ENCODE measurements at places on chromosomes 7 and 10. TPM values are rescaled to one million over a fixed set of nuclear protein-coding genes. Genes with fewer than 3 reads are reported as not detected.

DNA sequence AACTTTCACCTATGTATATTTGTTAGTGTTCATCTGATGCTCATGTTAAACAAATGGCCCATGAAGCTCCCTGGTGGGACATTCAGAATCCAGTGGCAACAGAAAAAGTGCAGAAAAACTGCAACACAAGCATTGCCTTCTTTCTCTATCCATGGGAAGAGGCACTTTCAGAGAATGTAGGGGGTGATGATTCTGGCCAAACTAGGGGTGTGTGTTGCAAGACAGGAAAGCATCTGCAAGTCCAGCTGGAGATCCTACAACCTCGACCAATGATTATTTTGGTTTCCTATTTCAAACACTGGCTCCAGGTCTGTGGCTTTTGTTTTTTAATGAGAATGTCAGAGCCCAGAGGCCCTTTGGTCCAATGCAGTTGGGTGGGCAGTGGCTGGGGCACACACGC, 198.7 kb downstream of the CXCL12 start:
- no peak for DNase-seq

GRCh38 chr7:25922296-25922695, 229.7 kb upstream of the NFE2L3 start:
- no peak for DNase-seq

- no peak for DNase-seq
Measured at GRCh38 chr10:112182784-112183328, 709 bp downstream of the GPAM start.

GRCh38 chr7:73612598-73613269, 11.6 kb downstream of the MLXIPL start:
- peak; percentile 68 for DNase-seq

- DNase-seq: no peak
Measured at GRCh38 chr10:29007370-29007747, 281.5 kb upstream of the LYZL1 start.

- DNase-seq: no peak
Measured at GRCh38 chr7:31083210-31083786, 31.2 kb downstream of the ADCYAP1R1 start.

DNA sequence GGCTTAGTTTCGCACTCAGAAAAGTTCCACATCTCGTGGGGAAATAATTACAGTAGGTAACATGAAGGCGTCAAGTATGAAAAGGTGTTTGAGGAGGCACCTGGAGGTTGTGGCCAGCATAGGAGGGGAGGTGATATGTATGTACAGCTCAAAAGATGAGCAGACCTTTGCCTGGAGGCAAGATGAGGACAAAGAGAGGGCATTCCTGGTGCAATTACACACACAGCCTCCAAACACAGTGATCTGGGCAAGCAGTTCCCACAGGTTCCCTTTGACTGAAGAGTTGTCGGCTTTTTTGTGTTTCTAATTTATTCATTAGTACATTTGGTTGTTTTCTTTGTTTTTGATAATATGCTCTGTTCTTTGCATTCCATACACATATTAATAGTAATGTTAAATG, 46.9 kb downstream of the CDK14 start:
- no peak for DNase-seq

- DNase-seq: no peak
Measured at GRCh38 chr7:88132725-88133124, 87.1 kb downstream of the SRI start.

DNA sequence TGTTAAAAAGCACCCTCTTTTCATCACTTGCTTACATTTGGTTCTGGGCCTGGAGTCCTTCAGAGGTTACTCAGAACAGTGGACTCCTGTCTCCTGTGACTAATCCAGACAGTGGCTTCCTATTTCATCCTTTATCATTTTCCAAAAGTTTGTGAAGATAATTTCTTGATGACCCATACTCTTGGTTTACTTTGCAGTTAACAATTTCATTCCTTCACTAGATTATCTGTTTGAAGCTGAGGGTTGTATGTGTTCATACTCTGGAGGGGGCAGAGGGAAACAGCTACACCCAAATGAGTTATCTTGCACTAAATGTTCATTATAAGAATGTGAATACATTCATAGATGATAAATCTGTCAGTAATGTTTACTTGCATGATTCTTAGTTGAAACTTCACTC, 124.7 kb downstream of the ZNF248 start:
- DNase-seq: no peak

GRCh38 chr10:114575417-114576131, 82.5 kb downstream of the ABLIM1 start:
- DNase-seq: no peak

- DNase-seq: no peak
Measured at GRCh38 chr10:90741926-90742565, 115.8 kb downstream of the HTR7 start.

DNA sequence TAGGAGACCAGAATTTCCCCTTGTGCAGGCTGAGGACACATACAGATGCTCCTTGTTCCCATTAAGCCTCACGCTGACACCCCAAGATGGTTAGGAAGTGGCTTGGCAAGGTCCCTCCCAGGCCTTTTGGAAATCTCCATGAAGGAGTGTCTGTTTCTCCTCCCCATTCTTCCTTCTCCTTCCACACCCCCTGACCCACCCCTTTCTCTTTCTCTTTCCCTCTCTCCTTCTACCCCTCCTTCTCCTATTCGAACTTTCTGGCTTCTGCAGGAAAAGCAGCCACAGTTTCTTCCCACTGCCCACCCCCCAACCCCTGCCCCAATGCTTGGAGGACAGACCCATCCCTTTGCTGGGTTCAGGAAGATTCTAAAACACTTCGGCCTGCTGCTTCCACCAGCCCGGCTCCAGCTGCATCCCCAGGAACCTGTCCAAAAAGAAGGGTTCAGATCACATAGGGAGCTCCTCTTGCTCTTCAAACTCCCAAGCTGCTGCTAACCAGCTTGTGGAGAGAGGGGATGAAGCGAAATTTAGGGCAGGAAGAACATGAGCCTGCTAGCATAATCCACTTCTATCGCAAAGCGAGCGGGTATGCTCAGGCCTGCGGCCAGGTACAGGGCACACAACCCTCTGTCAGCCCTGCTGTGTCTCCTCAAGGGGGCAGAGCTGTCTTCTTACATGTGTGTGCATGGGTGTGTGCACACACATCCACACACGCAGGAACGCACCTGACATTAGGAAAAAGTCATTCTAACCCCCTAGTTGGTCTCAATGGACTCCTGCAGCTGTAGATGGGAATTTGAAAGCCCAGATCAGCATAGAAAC, 80.4 kb downstream of the PPP1R3C start:
- peak; percentile 40 for DNase-seq

DNA sequence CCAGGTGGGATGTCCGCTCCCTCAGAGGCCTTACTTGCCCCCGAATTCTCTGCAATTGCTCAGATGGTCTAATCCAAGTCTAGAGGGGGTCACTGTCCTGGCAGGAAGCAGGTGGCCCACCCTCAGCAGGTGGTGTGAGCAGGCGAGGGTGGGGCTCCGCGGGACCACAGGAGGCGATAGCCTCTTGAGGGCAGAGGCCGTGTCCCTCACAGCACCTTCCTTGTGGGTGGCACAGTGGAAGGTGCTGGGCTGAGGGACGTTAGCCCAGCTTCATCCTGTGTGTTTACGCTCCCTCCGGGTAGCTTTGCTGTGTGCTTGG, 38.3 kb upstream of the INPP5A start:
- DNase-seq: no peak

DNA sequence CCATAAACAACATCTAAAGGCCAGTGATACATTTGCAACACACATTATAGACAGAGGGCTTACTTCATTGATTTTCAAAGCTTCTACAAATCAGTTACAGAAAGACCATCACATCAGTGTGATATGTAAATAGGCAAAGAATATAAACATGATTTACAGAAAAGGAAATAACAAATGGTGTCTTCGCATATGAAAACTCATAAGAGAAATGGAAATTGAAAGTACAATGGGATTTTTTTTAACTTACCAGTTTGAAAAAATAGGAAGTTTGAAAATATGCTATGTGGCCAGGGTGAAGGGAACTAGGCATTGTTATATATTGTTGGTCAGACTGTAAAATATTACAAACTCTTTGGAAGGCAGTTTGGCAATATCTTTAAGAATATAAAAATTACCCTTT, 27.3 kb downstream of the SEC23IP start:
- DNase-seq: no peak

GRCh38 chr10:117668327-117669008, 125.9 kb downstream of the EMX2 start:
- no peak for DNase-seq

GRCh38 chr7:19293431-19293830, 148.2 kb upstream of the FERD3L start:
- DNase-seq: no peak

DNA sequence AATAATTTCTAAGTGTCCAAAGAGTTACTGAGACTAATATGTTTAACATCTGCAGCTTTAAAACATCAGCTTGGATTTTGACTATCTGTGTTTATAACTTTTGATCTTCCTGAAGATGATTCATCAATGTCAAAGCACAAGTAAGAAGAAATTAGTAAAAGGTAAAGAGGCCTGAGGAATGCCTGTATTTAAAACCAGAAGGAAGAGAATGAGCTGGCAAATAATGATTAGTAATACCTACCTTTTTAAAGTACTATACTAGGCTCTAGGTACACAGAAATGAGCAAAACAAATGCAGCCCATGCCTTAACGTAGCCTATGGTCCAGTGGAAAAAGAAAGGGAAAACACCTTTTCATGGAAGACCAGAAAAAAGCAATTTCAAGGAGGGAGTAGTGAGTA, 158.0 kb downstream of the KCND2 start:
- DNase-seq: no peak

GRCh38 chr7:1845536-1846311, 175.6 kb downstream of the ELFN1 start:
- no peak for DNase-seq

- DNase-seq: peak; percentile 36
Measured at GRCh38 chr7:90188281-90188680, 23.3 kb upstream of the STEAP2 start.

- no peak for DNase-seq
Measured at GRCh38 chr7:155886391-155887173, 74.3 kb upstream of the SHH start.

GRCh38 chr10:102322914-102323313, 72.6 kb upstream of the NFKB2 start:
- no peak for DNase-seq

- DNase-seq: no peak
Measured at GRCh38 chr10:101580486-101581399, 7.3 kb downstream of the POLL start.

GRCh38 chr10:70662362-70663220, 9.7 kb upstream of the ADAMTS14 start:
- DNase-seq: no peak

DNA sequence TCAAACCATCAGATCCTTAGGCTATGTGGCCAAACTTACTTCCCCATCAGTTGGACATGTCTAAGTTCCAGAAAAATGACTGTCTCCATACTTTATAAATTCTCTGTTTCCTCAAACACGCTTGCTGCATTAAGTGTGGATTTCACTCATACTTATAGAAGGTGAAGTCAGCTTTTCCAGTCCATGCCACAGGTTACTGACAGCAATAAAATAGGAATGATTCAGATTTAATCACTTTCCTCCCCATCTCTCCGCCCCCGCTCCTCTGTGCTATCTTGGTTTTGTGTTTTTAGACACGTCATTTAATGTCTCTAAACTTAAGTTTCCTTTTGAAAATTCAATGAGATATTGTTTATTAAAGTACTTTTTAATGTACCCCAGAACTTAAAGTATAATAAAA, 1098.0 kb upstream of the C7orf33 start:
- DNase-seq: no peak

- no peak for DNase-seq
Measured at GRCh38 chr7:107016312-107016711, 28.2 kb upstream of the PRKAR2B start.

DNA sequence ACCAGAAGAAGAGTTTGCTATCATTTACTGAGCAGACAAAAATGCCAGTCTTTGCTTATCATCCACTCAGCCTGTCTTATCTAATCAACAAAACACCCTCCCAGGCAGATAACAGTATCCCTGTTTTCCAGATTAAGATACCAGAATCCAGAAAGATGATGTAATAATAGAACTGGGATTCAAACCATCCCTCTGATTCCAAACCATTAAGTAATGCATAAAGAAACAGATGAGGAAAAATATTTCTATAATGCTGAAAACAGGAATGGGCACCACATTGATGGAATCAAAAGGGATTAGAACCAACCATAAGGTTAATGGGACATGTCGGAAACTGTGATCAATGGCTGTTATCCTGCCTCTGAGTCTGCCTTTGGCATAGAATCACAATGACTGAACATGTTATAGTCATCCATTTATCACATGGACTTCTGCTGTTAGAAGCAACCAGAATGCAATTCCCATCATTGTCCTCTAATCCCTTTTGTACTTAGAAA, 92.1 kb upstream of the RSU1 start:
- DNase-seq: no peak

DNA sequence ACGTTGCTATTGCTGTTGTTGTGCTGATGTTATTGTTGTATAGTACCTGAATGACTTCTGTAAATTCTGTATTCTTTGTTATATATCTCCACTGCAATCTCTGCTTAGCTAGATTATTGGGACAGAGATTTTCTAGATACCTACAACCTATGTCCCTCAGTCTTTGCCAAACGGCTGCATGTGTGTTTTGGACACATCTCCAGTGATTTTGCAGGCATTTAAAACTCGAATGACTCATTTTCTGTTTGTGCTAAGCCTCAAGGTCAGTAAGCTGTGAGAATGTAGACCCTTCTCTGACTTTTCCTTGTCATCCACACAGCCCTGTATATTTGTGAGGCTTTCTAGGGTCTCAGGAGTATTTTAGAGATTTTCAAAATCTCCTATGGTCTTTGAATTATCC, 410.7 kb downstream of the POM121L12 start:
- no peak for DNase-seq

DNA sequence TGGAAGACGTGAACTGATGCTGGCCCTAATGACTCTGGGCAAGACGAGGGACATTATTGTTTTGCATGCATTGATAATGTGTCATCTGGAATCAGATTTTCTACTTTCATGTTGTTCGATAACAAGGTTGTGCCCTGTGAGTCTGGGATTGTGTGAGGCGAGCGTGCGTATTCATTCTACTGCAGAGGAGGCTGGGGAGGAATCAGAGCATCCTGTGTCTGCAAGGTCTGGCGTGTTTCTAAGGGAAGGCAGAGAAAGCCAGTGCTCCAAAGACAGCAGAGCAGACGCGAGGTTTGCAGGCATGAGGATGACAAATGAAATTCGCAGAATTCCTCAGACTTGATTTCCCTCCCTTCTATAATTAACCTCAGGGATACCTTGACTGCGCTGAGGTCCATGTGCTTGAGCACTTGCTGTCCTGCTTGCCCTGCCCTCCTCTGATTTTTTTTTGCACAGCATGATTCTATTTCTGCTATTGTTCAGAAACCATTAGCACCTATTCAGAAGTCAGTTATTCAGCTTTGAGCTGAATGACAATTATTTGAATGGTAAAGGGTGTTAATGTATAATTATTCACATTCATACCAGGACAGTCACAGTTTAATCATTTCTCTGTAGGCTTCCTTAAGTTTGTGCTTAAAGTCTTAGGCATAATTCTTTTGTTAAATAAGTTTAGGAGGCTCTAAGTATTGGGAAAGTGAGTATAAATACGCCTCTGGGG, 233.6 kb downstream of the EBF3 start:
- DNase-seq: no peak

GRCh38 chr10:72334196-72334824, 20.4 kb downstream of the DNAJB12 start:
- no peak for DNase-seq

The ADAM22 gene
- 10.4 TPM for total RNA-seq

The CFAP69 gene
- 9.2 TPM for total RNA-seq

The MKI67 gene
- 49.8 TPM for total RNA-seq

The TMEM270 gene
- not detected for total RNA-seq

The LRRN3 gene
- total RNA-seq: not detected

The NKX6-2 gene
- not detected for total RNA-seq

The ACSM6 gene
- not detected for total RNA-seq

The ABCF2 gene
- 80.2 TPM for total RNA-seq

The SAP25 gene
- total RNA-seq: 1.5 TPM

The SFRP4 gene
- not detected for total RNA-seq

The CRHR2 gene
- total RNA-seq: not detected

The CCDC146 gene
- not detected for total RNA-seq
